Activated B cell treated with CpG ODN at 0.5 μM for 24 hours (primary cell): ENCODE measurements at places on chromosomes 11 and 22.

DNA sequence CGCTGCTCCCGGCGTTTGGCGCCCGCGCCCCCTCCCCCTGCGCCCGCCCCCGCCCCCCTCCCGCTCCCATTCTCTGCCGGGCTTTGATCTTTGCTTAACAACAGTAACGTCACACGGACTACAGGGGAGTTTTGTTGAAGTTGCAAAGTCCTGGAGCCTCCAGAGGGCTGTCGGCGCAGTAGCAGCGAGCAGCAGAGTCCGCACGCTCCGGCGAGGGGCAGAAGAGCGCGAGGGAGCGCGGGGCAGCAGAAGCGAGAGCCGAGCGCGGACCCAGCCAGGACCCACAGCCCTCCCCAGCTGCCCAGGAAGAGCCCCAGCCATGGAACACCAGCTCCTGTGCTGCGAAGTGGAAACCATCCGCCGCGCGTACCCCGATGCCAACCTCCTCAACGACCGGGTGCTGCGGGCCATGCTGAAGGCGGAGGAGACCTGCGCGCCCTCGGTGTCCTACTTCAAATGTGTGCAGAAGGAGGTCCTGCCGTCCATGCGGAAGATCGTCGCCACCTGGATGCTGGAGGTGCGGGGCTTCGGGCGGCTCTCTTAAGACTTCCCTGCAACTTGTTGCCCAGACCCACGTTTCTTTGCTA lies at the start of gene CCND1:
Gene CCND1 (plus strand): TSS at position 162 of the 587 bp plus-strand sequence. CDS start 158 bp downstream, at position 320.
- no peak for DNase-seq

GRCh38 chr22:21450858-21451353 lies 16.3 kb upstream of the TMEM191C start:
- no peak for DNase-seq

GRCh38 chr11:65216830-65217229 lies 35.1 kb downstream of the CAPN1 start:
- DNase-seq: no peak

DNA sequence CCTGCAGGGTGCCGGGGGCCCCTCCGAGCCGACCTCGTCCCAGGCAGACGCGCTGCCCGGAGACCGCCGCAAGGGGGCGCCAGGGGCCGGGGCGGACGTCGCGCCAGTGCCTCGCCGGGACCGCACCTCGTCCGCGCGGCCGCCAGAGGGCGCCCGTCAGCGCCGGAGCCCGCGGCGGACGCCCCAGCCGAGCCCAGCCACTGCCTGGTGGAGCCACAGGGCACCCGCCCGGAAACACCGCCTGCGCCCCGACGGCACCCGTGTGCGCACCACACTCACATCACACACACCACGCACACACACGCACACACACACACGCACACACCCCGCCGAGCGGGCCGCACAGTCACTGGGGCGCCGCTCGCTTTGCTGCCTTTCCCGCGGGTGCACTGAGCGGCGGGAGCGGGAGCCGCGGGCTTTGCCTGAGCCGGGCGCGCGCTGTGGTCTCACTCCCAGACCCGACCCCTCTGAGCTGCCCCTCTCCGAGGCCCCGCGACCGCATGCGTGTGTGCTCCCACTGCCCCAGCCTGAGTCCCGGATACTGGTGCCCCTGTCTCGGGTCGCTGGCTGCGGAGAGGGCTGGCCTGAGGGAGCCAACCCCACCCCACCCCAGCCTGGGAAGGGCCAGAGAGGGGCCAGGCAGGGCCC lies 449.3 kb downstream of the OPCML start:
- DNase-seq: no peak

GRCh38 chr22:29043906-29044575 lies 17.6 kb downstream of the C22orf31 start:
- DNase-seq: no peak

DNA sequence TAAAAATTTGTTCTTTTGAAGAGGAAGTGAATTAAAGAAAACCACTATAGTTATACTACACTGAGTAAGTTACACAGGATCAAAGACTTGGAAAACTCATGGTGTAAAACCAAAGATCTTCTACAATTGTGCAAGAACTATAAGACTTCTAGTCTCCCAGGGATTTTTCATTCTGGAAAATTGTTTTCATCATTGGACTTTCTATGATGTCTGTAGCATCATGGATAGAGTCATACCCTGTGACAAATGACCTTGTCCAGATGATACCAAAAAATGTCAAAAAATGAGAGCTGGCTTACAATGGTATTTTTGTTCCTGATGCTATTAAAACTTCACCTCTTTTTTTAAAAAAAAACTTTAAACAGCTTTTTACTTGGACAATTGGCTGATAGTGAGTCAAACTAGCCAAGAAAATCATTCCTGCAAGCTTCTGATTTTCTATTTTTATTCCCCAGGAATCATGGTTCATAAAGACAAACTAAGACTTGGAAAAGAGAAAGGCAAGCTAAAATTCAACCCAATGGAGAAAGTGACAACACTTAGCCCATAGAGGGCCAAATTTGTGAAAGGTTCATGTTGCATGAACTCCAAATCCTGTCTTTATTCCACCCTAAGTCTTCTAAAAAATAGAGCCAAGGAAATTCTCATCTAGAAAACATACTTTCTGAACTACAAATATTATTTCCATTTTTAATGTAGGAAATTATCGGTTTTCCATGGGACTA lies 30.7 kb downstream of the ME3 start:
- DNase-seq: no peak

- peak; percentile 17 for DNase-seq
Observed at GRCh38 chr11:77821349-77821851, 456 bp downstream of the AAMDC start.

GRCh38 chr11:34674038-34674437 lies 53.1 kb downstream of the EHF start:
- DNase-seq: no peak

- DNase-seq: no peak
Observed at GRCh38 chr11:126890561-126890960, 110.0 kb downstream of the KIRREL3 start.

DNA sequence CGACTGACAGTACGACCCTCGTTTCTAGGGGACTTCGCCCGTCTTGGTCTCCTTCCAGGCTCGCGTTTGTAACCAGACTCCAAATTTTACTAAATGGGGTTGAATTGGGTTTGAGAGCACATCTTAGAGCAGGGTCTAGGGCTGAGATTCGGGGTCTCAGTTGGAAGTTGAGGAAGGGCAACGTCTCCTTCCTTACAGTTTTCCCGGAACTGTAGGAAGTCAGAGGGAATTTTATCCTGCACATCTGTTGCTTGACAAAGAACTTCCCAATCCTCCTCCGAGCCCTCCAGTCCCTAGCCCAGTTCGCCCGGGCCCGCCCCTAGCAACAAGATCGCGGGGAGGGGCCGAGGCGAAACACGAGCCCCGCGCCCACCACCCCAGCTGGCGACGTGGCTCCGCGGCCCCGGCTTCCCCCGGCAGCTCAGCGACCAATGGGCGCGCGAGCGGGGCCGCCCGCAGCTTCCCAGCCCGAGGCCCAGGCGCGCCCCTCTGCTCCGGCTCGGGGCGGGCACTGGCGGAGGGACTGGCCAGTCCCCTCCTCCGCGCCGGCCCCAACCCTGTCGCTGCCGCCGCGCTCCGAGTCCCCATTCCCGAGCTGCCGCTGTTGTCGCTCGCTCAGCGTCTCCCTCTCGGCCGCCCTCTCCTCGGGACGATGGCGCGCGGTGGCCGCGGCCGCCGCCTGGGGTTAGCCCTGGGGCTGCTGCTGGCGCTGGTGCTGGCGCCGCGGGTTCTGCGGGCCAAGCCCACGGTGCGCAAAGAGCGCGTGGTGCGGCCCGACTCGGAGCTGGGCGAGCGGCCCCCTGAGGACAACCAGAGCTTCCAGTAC lies at the start of gene RCN1:
Gene RCN1 (plus strand): TSS at position 530 of the 826 bp plus-strand sequence. CDS start 123 bp downstream, at position 653.
- DNase-seq: peak; percentile 50

DNA sequence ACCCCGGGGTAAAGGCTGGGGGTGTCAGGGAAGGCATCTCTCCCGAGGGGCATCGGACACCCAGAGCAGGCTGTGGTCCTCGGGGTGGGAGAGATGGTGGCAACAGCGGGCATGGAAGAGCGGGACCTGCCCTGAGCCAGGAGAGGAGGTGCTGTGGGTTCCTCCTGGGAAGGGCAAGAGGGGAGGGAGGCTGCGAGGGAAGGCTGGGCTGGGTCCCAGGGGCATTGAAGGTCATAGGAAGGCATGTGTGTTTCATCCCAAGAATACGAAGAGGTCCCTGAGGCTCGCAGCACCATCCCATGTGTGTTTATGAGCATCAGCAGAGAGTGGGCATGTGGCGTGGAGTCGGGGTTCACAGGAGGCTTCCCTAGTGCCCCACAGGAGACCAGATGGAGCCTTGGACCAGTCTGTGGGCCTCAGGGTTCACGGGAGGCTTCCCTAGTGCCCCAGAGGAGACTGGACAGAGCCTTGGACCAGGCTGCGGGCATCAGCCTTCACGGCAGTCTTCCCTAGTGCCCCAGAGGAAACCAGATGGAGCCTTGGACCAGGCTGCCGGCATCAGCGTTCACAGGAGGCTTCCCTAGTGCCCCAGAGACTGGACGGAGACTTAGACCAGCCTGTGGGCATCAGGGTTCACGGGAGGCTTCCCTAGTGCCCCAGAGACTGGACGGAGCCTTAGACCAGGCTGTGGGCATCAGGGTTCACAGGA lies 420.6 kb downstream of the BRD1 start:
- no peak for DNase-seq

GRCh38 chr11:8331767-8332166 lies 68.1 kb upstream of the LMO1 start:
- no peak for DNase-seq

DNA sequence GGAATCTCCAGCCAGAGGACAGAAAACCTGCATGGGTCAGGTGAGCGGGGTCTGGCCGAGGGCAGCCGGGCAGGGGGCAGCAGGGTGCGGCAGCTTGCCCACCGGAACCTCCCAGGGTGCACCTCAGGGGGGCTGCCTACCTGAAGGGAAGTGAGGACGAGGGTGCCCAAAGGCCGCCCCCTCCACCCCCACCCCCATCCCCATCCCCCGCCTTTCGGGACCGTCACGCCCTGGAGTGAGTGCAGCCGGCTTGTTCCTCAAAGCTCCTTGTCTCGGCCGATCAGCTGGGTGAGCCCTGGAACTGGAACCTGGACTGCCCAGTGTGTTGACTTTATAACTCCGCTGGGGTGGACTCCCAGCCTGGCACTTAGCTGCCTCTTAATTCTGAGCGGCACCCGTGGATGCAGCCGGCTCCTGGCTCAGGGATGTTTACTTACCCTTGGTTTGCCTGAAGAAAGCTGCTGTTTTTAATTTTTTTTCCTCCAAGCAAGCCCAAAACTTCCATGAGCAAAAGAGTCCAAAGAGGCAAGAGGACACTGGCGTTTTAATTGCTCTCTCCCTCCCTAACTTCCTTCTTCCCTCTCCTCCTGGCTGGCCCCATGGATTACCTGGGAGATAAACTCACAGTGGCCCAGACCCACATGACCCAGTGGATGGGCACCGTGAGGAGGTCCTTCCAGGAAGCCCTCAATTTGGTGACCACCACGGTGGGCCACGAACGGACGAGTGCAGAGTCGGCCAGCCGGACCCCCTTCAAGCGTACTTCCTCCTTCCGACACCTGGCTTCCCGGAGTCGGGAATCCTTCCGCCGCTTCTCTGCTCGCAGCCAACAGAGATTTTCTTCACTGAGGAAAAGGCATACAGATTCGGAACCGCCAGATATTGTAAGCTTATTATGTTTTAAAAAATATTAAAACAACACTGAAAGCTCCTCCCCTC lies 87.8 kb upstream of the CRYBB3 start:
- no peak for DNase-seq

DNA sequence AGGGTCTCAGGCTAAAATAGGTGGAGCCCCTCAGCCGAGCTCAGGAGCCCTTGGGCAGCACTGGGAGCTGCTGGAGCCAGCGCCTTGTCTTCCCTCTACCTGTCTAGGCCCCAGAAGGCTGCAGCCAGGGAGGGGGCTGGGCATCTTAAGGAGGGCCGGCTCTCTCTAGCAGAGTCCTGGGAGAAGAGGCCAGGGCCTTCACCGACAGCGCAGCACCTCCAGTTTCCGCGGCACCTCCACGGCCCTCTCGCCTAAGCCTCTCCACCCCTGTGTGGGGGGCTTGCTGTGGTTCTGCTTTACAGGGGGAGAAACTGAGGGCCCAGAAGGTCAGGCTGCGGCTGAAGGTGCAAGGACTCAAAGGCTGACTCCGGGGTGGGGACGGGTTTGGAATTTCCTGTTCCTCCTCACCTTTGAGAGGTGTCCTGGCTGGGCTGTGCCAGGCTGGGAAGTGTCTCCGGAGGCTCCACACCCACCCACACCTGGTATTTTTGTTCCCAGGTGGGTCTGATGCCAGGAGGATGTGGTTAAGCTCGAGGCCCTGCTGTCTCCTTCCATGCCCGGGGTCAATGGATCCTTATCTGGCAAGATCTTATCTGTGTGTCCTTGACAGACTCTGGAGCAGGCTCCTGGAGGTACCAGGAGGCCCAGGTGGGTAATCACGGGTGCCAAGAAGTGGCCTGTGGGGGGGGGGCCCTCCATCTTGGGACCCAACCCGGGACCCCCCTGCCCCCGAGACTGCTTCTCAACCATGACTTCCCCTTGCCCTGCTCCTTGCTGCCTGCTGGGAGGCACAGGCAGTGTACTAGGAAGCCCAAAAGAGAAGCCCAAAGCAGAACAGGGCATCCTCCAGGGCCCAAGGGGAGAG lies 95.3 kb upstream of the FGF3 start:
- no peak for DNase-seq
